ENCODE measurements at places on chromosomes 6 and 20.

GRCh38 chr6:15515226-15515625 is 147.6 kb downstream of the DTNBP1 start:
- no peak for DNase-seq

- no peak for DNase-seq
Observed at GRCh38 chr20:23966298-23966697, 22.3 kb downstream of the GGTLC1 start.

DNA sequence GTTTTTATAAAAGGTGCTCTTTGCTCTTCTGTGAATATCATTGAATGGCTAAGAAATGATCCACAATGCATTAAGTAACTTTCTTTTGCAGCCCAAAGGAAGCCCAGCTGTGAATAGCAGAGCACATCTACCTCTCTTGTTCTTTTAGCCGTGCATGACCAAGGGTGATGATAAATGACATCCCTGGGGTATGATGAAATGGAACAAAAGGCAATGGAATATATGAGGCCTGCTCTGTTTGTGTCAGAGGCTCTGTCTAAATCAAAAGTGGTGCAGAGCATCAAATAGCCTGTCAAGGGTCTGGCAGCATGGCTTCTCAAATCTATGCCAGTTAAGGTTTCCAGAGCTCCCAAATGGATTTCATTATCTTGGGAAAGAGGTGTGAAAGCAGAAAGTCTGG is 362.6 kb upstream of the RNF217 start:
- no peak for DNase-seq

- no peak for DNase-seq
Observed at GRCh38 chr6:134873500-134874388, 76.2 kb downstream of the ALDH8A1 start.

DNA sequence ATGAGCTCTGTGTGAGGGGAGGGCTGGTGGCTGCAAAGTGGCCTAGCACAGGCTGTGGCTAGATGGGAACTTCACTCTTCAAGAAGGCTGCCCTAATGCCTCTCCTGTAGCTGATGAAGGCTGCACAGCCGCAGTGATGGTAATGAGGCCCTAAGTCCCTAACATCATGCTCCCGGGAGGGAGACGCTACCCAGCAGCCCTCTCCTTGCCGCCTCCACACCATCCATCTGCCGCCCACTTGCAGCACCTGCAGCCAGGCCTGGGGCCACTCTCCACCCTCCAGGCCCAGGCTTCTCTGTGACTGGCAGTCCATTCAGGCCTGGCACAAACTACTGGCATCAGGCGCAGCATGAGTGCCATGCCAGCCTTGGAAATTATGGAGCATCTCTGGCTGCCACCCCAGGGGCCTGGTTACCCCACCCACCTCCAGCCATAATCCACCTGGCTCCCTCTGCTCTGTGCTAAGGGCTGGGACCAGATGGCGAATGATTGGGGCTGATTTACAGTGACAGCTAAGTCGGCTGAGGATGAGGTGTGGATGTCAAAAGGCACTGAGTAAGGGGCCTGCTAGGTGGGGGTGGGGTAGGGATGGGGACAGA is 284.2 kb downstream of the LRFN2 start:
- DNase-seq, result no peak

- no peak for DNase-seq
Observed at GRCh38 chr20:9053108-9053507, 15.8 kb upstream of the PLCB4 start.

DNA sequence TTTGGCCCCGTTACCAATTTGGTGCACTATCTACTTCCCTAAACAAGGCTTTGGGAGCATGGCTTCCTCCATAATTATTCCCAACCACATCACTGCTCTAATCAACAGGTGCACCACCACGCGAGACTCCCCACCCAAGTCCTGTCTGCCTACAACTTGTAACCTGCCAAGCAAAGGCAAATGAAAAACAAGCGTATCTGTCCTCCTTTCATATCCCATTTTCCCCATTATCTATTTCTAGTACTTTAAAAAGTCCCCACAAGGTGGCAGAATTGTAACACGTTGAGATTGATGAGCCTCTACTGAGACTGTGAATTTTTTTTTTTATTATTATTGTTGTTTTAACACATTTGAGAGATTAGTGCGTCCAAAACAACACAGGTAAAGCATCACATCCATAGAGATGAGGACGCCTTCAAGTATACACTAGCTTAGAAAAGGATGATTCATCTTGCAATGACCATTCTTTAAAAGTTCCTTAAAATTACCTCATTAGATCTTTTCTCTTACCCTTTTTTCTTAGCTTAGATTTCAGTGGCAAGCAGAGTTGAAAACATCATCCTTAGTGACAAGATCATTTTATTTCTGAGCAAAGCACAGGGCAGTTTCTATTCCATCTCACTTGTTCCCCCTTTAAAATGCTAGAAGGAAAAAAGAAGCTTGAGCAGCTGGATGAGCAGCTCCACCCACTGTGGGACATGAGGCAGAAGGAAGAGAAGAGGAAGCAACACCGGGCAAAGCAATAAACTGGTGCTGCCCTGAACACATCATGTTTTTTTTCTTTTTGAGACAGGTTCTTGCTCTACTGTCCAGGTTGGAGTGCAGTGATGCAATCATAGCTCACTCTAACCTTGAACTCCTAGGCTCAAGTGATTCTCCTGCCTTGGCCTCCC is 210.8 kb downstream of the ARHGAP18 start:
- peak; percentile 58 for DNase-seq

- no peak for DNase-seq
Observed at GRCh38 chr6:160132776-160133338, 11.2 kb downstream of the SLC22A1 start.

DNA sequence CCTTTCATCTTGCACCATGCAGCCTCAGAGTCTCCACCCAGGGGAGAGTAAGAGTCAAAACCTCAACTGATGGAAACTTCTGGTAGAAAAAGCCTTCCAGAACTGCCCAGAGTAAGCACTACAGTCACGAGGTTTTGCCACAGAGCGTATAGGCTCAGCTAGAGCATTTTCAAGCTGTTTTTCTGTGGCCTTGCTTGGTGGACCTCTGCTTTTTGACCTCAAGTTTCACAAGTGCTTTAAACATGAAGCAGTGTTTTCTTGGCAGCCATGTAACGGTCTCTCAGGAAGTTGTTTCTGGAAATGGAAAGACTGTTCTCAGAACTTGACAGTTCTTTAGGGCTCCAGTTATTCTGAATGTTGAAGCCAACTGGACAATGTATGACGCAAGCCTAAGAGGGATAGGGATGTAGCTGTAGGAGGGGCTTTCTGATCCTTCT is 146.5 kb downstream of the ZDHHC14 start:
- DNase-seq, result no peak

- DNase-seq, result no peak
Observed at GRCh38 chr20:36984257-36984638, 32.7 kb upstream of the SAMHD1 start.

DNA sequence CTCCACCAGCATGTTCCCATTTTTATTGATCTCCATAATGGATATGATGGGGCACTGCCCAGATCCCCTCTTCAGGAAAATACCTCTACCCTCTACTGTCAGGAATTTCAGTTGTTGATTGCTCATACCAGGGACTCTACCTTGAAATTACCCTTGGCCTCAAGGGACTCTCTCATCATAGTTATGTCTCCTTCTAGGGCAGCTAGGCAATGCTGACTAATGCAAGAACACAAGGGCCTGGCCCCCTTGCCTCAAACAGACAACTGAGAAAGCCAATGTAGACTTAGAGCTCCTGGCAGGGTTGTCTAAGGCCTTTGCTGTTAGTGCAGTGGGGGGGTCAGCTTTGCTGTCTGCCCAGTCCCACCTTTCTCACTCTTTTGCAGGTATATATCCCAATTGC is 493.1 kb downstream of the BTBD3 start:
- DNase-seq, result no peak

- no peak for DNase-seq
Observed at GRCh38 chr6:2129182-2129621, 116.2 kb downstream of the GMDS start.

- peak; percentile 82 for DNase-seq
Observed at GRCh38 chr6:56764081-56764566, 121.4 kb upstream of the DST start.

DNA sequence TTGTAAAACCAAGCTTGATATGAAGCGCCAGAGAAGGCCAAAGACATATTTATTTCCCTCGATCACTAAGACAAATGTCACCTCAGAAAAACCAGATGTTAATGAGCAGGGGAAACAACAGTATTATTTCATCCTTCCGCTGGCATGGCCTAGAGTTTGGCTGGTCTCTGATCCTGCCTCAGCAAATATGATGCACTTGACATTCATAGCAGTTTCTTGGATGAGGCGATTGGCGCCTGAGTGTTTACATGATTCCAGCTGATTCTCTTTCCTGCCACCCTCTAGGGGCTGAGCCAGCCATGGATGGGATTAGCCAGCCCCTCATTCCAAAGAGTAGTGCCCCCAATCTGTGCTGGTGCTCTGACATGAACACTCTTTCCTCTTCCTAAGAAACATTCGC is 67.9 kb downstream of the STMND1 start:
- no peak for DNase-seq

- DNase-seq, result peak; percentile 79
Observed at GRCh38 chr6:63636518-63637021, 968 bp downstream of the PHF3 start.

- no peak for DNase-seq
Observed at GRCh38 chr20:49961413-49961812, 21.4 kb upstream of the SNAI1 start.

DNA sequence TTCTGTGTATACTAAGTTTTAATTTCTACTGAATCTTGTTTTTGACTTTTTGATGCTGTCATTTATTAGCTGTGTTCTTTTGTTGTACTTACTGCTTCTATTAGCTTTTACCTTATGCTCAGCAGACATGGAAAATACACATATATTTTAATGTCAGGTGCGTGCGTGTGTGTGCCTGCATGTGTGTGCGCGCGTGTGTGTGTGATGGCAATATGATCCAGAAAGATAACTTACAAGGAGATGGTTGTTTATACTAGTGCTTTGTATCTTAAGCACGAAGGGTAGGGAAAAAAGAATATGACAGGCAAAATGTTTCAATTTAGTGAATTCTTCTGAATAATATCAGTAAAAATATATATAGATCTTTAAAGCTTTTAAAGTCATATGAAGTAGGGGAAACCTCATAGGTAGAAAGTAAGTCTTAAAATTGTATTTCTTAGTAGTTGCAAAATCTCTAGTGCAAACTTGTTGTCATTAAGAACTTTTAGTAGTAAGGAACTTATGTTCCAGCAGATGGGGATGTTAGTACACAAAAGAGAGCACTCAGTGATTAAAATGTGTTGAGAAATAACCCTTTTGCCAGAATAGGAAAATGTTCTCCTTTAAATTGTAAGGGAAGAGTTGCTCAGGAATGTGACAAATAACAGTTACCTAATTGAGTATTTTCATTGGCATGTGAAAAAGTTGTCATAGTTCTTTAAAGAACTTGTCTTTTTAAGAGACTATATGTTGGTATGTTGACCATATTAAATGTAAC is 13.2 kb downstream of the QKI start:
- peak; percentile 86 for DNase-seq

GRCh38 chr6:18441251-18441979 is 54.3 kb downstream of the RNF144B start:
- no peak for DNase-seq

- no peak for DNase-seq
Observed at GRCh38 chr20:50309280-50309763, 118.7 kb downstream of the CEBPB start.

- peak; percentile 32 for DNase-seq
Observed at GRCh38 chr20:3092611-3093379, 8.3 kb upstream of the AVP start.

GRCh38 chr6:63537201-63537958 is 34.9 kb upstream of the LOC128125822 start:
- peak; percentile 41 for DNase-seq

GRCh38 chr6:103872233-103872632 is 987.5 kb downstream of the HACE1 start:
- DNase-seq, result no peak

- DNase-seq, result no peak
Observed at GRCh38 chr6:3534599-3534998, 77.7 kb upstream of the SLC22A23 start.

- no peak for DNase-seq
Observed at GRCh38 chr20:44023515-44024371, 109.1 kb downstream of the TOX2 start.

- DNase-seq, result no peak
Observed at GRCh38 chr20:6473197-6473596, 294.3 kb upstream of the BMP2 start.

GRCh38 chr6:111427341-111428116 is 55.5 kb downstream of the REV3L start:
- no peak for DNase-seq

All from mesendoderm (in vitro differentiated cells).